ENCODE measurements at places on chromosomes 4 and X.

DNA sequence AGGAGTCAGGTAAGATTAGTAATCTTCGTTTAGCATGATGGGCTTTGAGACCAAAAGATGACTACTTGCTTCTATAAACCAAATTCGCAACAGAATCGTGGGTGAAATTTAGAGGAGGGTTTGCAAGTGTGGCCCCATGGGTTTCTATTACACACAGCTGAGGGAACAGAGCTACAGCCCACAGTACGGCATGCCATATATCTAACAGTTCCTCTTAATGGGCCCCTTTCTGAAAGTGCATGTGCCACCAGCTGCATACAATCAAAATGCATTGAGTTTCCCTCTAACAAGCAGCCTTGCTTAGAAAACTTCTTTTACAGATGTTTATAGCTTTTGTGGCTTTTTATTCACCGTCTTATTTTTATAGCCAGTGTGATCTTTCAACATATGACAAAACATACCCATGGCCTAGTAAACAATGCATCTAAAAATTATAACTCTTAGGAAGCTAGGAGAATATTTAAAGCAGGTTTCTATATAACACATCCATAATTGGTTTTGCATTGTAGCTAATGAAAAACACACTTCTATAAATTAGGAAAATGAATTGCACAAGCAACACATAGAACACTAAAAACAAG lies 202.1 kb downstream of the PRDM5 start:
- no peak for DNase-seq

GRCh38 chrX:10761447-10761846 lies 141.1 kb upstream of the MID1 start:
- no peak for DNase-seq

DNA sequence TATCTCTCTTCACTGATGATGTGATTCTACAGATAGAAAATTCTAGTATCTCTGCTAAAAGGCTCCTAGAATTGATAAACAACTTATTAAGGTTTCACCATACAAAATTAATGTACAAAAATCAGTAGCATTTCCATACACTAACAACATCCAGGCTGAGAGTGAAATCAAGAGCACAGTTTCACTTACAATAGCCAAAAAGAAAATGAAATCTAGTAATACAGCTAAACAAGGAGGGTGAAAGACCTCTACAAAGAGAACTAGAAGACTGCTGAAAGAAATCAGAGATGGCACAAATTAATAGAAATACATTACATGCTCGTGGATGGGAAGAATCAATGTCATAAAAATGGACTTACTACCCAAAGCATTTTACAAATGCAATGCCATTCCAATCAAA lies 751.9 kb downstream of the FSTL5 start:
- no peak for DNase-seq

- DNase-seq: no peak
Observed at GRCh38 chrX:142499992-142500391, 294.9 kb upstream of the MAGEC2 start.

DNA sequence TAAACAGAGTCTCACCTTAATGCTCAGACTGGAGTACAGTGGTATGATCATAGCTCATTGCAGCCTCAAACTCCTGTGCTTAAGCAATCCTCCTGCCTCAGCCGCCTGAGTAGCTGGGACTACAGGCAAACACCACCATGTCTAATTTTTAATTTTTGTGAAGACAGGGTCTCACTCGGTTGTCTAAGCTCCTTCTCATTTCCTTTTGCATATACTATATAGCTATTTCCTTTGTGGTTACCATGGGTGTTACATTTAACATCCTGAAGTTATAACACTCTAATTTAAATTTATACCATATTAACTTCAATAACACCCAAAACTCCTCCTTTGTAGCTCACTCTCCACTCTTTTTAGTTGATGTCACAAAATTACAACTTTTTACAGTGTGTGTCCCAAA lies 114.3 kb downstream of the DCK start:
- DNase-seq: no peak

All from type B pancreatic cell (in vitro differentiated cells).